NCI-H526 treated with DMSO at 0.1 percent for 48 hours (cell line): ENCODE measurements at places on chromosomes 7 and 10.

DNA sequence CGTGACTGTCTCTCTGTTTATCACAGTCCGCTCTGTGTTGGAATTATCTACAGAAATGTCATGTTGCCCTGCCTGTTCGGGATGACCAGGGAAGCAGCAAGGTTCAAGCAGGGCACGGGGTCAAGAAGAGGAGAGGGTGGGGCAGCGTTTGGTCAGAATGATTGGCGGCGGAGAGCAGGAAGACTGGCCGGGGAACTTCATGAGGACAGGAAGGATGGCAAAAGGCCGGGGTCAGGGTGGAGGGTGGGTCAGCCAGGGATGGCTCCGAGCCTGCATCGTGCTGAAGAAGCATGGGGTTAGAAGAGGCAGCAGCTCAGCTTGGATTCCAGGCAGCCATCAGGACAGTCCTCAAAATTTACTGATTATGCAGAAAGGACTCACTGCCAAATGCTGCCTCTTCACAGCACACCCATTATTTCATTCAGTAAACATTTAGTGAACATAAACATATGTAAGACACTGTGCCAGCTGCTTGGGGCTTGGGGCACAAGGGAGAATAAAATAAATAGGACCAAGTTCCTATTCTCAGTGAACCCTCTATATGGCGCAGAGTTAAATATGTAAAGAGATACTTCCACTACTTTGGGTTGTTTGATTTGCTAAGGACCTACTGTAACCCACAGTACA is 42.8 kb downstream of the WNT2 start:
- no peak for DNase-seq

GRCh38 chr7:158034571-158034970 is 553.1 kb downstream of the PTPRN2 start:
- DNase-seq = no peak

- DNase-seq = no peak
Measured at GRCh38 chr10:5070648-5071410, 23.4 kb upstream of the AKR1C3 start.

DNA sequence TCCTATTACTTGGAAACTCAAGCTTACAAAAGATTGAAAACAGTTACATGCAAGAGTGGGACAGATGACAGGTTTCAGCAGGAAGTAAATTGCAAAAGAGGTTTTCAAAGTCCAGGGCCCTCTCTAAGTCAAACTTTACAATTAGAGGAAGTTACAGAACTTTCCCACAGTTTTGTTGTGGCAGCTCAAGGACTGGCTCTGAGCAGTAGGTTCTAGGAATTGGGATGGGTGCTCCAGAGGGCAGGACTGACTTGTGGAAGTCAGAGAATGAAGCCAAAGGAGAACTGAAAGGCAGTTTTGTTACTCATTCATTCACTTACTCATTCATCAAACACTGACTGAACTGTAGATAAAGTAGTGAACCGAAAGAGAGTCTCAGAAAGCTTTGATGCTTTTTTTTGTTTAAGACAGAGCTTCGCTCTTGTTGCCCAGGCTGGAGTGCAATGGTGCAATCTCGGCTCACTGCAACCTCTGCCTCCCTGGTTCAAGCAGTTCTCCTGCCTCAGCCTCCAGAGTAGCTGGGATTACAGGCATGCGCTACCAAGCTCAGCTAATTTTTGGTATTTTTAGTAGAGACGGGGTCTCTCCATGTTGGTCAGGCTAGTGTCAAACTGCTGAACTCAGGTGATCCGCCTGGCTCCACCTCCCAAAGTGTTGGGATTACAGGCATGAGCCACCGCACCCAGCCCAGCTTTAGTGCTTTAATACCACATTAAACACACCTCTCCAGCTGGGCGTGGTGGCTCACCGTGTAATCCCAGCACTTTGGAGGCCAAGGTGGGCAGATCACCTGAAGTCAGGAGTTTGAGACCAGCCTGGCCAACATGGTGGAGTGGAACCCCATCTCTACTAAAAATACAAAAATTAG is 66.8 kb upstream of the CCNJ start:
- DNase-seq = no peak
